Activated B cell treated with CpG ODN at 0.5 μM for 24 hours (primary cell): ENCODE measurements at places on chromosomes 3 and 15. TPM values are rescaled to one million over a fixed set of nuclear protein-coding genes. Genes with fewer than 3 reads are reported as not detected.

Gene SPATA12
- not detected in 2 replicates for total RNA-seq

Gene CFAP100
- not detected in 2 replicates for total RNA-seq

Gene OIP5
- 0.62 and 1.4 TPM in 2 replicates for total RNA-seq

Gene SPCS1
- total RNA-seq, result 78.0 and 79.4 TPM in 2 replicates

Gene C3orf49
- not detected in 2 replicates for total RNA-seq

Gene SLC22A14
- 0.16 TPM in 1 of 2 replicates, not detected in the other for total RNA-seq

Gene LTK
- 1.9 and 2.2 TPM in 2 replicates for total RNA-seq

GRCh38 chr3:69684309-69684961 is 54.8 kb upstream of the MITF start:
- DNase-seq, result no peak

GRCh38 chr3:192336286-192336685 is 391.1 kb downstream of the FGF12 start:
- no peak for DNase-seq

- DNase-seq, result no peak
Measured at GRCh38 chr3:8625991-8626390, 18.6 kb downstream of the SSUH2 start.

- DNase-seq, result no peak
Measured at GRCh38 chr3:124609402-124609801, 120.8 kb upstream of the UMPS start.

DNA sequence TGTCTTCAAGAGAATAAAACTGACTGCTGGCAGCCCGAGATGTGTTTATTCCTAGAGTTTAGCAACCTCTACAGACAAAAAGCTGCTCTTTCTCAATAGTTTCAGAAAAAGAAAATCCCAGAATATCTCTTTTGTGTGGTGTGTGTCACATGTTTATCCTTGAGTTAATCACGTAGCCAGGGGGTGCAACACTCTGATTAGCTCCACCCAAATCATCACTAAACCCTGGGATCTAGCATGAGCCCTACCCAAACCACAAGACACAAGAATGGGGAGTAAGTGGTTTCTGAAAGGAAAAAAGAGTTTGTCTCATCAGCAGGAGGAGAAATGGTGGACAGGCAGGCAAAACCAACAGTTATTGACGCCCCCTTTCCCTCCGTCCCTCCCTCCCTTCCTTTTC is 78.5 kb upstream of the AGBL1 start:
- no peak for DNase-seq

- DNase-seq, result no peak
Measured at GRCh38 chr3:74469713-74470112, 144.7 kb downstream of the CNTN3 start.

DNA sequence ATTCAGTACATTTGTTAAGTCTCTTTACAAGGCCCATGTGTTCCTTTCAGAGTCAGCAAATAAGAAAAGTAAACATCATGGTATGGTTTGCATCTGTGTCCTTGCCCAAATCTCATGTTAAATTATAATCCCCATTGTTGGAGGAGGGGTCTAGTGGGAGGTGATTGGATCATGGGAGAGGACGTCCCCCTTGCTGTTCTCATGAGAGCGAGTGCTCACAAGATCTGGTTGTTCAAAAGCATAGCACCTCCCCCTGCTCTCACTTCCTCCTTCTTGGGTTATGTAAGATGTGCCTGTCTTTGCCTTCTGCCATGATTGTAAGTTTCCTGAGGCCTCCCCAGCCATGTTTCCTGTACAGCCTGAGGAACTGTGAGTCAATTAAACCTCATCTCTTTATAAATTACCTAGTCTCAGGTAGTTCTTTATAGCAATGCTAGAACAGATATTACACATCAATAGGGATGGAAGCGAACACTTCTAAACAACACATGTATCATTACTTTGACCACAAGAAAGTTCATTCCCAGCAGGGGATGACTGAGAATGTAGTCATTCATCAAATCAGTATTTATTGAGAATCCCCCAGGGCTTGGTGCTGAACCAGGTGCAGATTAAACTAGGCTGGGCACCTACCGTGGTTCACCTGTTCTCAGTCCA is 4.1 kb downstream of the EFCAB12 start:
- DNase-seq, result no peak

GRCh38 chr3:31670136-31670535 is 137.4 kb downstream of the STT3B start:
- DNase-seq, result no peak

DNA sequence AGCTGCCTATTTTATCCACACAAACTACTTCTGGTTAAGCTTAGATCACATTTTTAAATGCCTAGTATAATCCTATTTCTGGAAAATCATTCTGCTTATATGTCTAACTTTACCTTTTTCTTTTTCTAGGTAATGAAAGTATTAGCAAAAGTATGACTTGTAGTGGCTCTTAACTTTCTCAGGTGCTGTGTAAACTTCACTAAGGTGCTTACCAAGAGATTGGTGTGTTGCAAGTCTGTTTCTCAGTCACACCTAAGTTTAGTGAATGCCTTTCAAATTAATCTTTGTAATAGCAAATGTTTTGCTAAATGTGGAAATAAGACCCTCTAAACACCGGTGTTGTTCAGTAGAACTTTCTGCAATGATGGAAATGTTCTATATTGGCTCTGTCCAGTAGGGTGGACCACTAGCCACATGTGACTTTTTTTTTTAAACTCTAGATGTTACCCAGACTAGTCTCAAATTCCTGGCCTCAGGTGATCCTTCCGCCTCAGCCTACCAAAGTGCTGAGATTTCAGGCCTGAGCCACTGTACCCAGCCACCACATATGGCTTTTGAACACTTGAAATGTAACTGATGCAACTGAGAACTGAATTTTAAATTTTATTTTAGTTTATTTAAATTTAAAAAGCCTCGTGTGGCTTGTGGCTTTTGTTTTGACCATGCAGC is 22.0 kb downstream of the ARL13B start:
- DNase-seq, result no peak

DNA sequence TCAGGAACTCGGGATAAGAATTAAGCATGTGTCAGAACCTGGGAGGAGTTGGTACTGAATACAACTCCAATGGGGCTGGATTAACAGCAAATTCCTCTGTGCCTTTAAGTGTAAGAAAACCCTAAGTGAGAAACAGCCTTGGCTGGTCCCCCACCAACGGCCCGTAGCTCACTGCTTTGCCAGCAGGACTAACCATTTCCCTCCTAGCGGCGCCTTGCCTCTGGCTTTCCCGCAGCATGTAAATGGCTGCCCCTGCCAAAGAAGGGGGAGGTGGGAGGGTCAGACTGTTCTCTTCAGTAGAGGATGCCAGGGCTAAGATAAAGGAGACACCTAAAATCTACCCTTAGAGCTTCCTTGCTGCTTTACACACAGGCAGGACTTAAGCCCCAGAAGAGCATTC is 51.0 kb upstream of the SH3GL3 start:
- DNase-seq, result no peak

- no peak for DNase-seq
Measured at GRCh38 chr3:183341545-183342288, 86.7 kb downstream of the MCF2L2 start.

DNA sequence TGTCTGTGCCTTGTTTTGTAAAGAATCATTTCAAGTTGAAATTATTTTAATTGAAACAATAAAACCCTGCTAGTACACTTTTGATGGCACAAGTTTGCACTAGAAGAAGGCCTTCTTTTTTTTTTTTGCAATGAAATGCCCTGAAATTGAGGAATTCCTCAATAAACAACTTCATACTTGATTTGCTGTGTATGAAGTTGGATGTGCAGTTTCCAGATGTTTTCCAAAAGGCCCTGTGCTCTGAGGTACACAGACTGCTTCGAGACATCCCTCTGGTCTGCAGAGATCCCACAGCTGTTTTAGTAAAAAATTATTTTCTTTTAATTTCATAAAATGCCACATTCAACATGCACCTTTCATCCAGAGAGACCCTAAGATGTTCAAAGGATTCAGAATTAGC is 48.9 kb downstream of the HES1 start:
- DNase-seq, result no peak

GRCh38 chr15:72050700-72051099 is 67.2 kb downstream of the MYO9A start:
- no peak for DNase-seq
